Mesendoderm (in vitro differentiated cells): ENCODE measurements at places on chromosomes 5 and 9.

- DNase-seq = no peak
Measured at GRCh38 chr9:26058111-26058895, 380.1 kb upstream of the TUSC1 start.

GRCh38 chr9:132656299-132656698 lies 13.5 kb downstream of the DDX31 start:
- DNase-seq = no peak

- no peak for DNase-seq
Measured at GRCh38 chr5:82105457-82105856, 133.6 kb downstream of the ATG10 start.

DNA sequence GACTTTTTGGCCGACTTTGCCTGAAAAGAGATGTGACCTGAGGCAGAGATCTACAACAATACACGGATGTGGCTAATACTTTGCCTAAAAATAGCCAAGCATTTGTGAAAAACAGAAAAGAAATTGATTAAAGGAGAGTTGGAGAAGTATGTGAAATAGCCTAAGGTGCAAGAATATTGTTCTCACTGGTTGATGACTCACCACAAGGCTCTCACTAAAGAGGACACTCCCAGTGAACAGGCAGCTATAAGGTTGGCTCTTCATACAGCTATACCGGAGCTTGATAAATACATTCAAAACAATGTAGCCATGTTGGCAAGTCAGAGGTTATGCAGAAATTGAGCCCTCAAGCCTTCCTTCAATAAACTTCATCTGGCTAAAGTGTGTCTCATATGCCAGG lies 317.2 kb upstream of the GRAMD2B start:
- DNase-seq = no peak

DNA sequence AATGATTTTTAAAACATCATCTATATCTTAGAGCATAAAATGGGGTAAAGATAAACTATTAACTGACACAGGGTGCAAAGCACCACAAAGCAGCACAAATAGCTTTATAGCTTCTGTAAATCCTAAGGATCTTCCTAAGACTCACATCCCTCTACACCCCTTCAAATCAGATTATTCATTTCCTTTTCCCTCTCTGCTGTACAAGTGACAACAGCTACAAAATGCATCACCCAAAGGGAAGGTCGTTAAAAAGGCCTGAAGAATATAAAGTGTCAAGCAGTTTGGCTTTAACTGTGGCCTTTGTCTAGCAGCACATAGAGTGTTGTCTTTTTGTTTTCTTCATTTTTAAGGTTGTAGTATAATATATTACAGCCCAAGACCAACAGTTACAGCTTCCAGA lies 422.1 kb downstream of the PDE4D start:
- DNase-seq = no peak

DNA sequence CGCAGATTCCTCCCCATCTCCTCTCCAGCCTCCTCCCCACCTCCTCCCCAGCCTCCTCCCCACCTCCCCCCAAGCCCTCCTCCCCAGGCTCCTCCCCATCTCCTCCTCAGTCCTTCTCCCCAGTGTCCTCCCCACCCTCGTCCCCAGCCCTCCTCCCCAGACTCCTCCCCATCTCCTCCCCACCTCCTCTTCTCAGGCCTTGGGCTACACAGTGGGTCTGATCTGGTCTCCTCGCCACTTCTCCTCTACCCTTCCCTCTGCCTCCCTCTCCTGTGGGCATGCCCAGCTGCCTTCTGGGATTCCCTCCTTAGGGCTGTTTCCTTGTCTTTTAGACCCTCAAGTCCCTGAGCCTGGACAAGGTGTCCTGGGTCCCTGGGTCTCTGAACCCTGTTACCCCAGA lies 28.3 kb downstream of the CXXC5 start:
- DNase-seq = no peak

- no peak for DNase-seq
Measured at GRCh38 chr5:112062181-112062580, 305.2 kb upstream of the NREP start.

GRCh38 chr5:150441813-150442698 lies 7.5 kb downstream of the RPS14 start:
- DNase-seq = no peak

GRCh38 chr5:56307714-56308333 lies 74.7 kb upstream of the ANKRD55 start:
- no peak for DNase-seq

DNA sequence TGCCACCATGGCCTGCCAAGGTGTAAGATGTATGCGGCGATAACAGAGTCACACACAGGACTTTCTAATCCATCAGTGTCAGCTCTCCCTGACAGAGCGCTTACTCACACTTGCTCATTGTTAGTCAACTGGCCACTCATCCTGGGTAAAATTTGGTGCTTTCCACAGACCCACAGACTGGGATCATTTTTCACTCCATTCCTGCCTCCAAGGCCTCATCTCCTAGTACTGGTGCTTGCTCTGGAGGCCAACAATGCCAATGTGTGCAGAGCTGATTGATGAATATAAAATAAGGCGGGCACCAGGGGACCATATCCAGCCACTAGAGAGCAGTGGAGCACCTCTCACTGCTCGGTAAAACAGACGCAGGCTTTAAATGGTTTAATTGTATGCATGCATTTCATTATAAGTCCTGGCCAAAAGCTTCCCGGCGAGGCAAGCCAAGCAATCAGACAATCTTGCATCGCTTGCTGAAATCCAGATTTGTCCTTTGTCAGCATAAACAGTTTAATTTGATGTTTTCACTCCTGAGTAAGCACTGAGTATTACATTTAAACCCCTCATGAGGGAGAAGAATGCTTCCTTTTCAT lies 22.3 kb downstream of the PSMB7 start:
- DNase-seq = peak; percentile 78

- DNase-seq = no peak
Measured at GRCh38 chr5:59665086-59665831, 228.3 kb downstream of the PDE4D start.

DNA sequence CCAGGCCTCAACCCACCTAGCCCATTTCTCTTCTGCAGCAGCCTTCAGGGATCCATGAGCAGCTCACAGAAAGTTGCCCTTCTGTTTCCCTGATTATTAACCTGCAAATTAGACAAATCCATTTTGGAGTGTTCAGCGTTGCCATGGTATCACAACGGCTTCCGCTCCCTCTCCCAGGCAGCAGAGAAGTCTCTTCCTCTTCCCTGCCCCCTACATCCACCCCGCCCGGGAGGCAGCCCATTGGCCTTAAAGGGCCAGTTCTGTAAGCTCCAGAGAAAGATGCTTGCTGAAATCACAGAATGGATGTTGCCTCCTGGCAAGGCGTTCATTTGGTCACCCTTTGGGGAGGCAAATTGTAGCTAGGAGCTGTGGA lies 47.7 kb upstream of the BOD1 start:
- no peak for DNase-seq

DNA sequence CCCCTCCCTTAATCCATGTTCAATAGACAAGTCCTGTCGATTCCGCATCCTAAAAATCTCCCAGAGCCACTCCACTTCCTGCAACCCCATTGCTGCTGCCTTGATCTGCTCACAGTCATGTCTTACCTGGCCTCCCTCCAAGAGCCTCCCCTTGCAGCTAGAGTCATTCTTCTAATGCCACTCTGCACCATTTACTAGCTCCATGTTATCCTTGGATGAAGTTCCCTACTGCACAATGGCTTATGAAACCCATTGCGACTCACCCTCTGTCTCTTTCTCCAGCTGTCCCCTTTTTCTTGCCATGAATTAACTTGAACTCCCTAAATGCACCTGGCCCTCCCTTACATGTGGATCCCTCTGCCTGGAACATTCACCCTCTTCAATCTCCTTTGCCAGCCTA lies 39.5 kb downstream of the MEGF10 start:
- DNase-seq = no peak

GRCh38 chr9:128034821-128035652 lies 32.1 kb downstream of the NAIF1 start:
- DNase-seq = peak; percentile 94

- DNase-seq = no peak
Measured at GRCh38 chr5:78492650-78493049, 132.2 kb downstream of the SCAMP1 start.
